ENCODE measurements at places on chromosomes 6 and 20.
A peak's percentile ranks its signal among the peaks of the same experiment; 100 is the strongest.

- no peak for DNase-seq
Observed at GRCh38 chr20:51412333-51412871, 130.1 kb downstream of the NFATC2 start.

DNA sequence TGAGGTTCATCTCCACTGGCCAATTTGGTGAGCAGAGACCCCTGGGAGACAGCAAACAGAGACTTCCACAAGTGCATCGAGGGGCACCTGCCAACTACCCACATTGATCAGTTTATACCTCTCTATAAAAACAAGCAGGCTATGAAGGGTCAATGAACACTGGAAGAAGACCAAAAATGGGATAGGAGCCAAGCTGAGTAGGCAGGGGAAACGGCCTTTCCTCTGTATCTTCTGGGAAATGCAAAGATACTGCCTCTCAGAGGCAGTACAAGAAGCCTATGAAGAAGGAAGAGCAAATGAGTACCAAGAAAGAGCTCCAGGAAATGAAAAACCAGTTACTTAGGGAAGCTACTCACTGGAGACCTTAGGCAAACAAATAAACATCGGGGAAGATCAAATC is 247.7 kb downstream of the GMDS start:
- DNase-seq = no peak

GRCh38 chr20:36085686-36086267 is 68.8 kb upstream of the EPB41L1 start:
- DNase-seq = peak; percentile 40

DNA sequence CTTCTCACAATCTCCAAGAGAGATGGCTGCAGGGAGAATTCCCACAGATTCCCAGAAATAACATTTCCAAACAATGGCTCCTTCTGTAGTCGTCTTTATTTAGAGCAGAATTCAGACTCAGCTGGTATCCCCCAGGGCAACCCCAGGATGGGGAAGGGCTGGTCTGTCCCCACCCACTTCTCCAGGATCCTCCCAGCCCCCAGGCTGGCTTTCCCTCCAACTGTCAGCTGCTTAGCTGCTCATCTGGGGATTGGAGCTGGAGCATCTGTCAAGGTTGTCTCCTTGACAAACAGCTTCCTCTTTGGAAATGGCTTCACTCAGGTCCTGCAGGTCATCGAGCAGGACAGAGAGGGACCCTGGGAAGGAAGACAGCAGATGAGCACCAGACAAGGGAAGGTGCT is 3.5 kb upstream of the PSORS1C2 start:
- DNase-seq = no peak

DNA sequence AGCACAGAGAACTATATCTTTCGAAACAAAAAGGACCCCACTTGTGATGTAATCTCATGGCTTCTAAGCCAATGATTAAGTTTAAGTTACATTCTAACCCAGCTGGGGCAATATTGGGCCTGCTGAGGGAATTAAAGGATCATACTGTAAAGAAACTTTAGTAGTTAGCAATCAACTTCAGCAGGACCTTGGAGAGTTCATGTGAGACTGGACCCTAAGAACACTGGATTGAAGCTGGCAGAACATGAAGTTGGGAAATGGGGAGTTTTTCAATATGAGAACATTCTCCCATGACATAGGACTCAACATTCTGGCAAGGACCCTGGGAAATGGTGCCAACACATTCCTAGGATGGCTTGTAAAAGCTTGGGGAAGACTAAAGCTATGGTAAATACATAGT is 516.2 kb downstream of the PKHD1 start:
- no peak for DNase-seq

DNA sequence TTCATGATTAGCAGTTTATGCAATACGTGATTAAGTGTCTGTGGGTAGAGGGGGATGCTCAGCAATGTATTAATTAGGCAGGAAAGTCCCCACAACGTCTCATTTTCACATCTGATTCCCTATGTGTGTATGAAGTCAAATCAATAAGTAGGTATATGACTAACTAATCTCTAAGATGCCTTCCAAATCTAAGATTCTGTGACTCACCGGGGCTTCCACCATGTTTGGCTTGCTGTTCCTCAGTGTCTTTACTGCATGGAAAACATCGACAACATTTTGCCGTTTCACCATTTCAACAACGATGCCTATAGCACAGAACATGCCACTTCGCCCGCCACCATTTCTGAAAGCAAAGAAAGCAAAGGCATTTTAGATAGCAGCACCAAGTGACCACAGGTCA is 72.0 kb upstream of the THEMIS start:
- no peak for DNase-seq

DNA sequence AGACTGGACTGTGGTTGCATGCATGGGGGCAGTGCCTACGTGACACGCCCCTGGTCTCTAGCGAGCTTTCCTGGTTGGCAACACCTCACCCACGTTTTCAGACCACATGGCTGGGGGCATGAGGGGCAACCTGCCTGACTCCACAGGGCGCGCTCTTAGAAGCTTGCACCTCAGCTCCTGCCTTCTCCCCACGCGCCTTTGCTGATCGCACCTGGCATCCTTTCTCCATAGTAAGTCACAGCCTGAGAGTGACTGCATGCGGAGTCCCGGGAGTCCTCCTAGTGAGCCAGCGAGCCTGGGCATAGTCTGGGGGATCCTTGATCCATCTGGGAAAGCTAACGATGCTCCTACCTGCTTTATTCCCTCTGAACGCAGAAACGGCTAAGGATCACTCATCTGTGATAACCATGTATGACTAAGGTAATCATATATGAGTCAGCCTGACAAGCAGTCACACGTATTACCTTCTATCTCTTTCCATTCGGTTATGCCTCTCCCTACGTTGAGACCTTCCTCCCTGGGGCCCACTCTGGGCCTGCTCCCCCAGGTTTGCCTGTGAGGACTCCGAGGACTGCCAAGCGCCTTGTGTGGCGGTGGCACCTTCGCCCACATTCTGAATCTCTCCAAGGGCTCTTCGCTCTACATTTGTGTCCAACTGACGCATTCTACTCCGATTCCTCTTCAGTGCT is 4.5 kb downstream of the TCFL5 start:
- no peak for DNase-seq

- DNase-seq = no peak
Observed at GRCh38 chr6:49453221-49453620, 9.8 kb downstream of the MMUT start.

GRCh38 chr6:39553029-39553428 is 172.2 kb downstream of the KIF6 start:
- DNase-seq = no peak
